MCF 10A (cell line): ENCODE measurements at places on chromosomes 3 and 15.

GRCh38 chr3:36893137-36893557 is 51.7 kb downstream of the TRANK1 start:
- H3K4me3 ChIP-seq = no peak overlapping the region
- DNase-seq = peak; percentile 14
- no peak overlapping the region for H3K27ac ChIP-seq
- peaks cover 10% of the 10 kb centered on the region for H3K36me3 ChIP-seq

- no peak for DNase-seq
- peaks cover 53% of the 10 kb centered on the region for H3K36me3 ChIP-seq
- H3K27ac ChIP-seq = no peak overlapping the region
- H3K4me3 ChIP-seq = no peak overlapping the region
- H3K4me1 ChIP-seq = no peaks in the 10 kb centered on the region
These were observed 10.7 kb downstream of the MTHFS start for GRCh38 chr15:79886124-79886523.

DNA sequence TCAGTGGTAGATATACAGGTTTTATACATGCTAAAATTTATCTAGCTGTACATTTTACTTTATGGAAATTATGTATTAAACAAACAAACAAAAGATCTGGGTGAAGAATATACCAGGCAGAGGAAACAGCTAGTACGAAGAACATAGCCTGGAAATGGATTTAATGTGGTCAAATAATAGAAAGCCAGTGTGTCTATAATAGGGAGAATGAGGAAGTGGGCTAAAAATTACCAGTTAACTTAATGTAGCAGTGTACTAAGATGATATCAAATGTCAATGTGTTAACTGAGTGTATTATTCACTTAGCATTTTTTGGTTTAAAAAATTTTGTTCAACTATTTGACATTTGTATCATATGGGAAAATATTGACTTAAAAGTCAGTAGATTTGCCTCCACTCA is 22.8 kb upstream of the SLC15A2 start:
- DNase-seq = no peak
- H3K27ac ChIP-seq = no peak overlapping the region
- H3K27me3 ChIP-seq = no peaks in the 10 kb centered on the region
- H3K4me3 ChIP-seq = no peak overlapping the region
- H3K4me1 ChIP-seq = no peaks in the 10 kb centered on the region
- no peaks in the 10 kb centered on the region for H3K36me3 ChIP-seq

DNA sequence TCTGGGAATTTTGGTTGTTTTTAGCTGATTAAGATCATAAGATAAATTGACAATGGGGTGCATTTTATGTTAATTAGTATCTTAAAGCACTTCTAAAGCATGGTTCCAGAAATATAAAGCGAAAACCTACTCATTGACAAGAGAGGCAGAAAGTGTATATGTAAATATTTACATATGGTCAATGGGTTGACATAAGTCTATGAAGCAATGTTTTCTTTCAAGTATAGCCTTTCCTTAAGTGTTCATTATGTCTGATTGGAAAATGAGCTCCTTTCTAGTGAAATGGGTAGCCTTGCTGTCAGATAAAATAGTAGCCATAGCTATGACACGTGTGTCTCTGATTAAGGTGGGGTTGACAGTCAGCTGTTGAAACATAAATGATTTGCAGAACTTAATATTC is 365.2 kb upstream of the AGTR1 start:
- H3K27me3 ChIP-seq = peaks cover 53% of the 10 kb centered on the region
- H3K27ac ChIP-seq = no peak overlapping the region
- H3K4me1 ChIP-seq = peaks cover 4% of the 10 kb centered on the region
- H3K36me3 ChIP-seq = no peaks in the 10 kb centered on the region
- DNase-seq = no peak
- H3K4me3 ChIP-seq = no peak overlapping the region

DNA sequence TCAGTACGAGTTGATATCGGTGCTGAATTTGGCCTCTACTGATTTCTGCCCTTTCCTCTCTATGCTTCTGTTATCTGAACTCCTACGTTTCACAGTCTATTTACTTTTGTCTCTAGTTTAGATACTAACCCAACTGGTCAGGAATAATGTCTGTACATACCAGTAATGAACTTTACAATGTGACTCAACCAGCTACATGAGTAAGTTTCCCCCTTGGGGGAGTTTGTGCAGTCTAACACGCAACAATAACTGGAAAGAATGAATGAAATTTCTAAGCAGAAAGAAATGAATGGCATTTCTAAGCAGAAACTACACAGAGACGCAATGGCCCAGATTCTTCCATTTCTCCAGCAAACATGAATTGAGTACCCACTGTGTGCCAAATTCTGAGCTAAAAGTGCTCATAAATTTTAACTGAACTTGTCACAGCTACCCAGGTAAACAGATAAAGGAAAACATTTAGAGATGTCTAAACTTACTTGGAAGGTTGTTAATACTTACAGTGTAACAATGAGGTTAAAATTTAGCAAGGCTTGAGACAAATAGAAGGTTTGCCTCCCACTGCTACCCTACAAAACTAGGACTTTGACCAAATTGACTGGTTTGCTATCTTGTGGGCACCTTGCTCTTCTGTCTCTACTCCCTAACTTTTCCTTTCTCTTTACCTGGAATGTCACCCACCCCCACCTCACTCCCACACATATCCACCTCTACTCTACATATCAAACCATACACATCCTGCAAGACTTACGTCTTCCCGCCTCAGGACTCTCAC is 11.6 kb downstream of the UPK1B start:
- H3K27ac ChIP-seq = peak overlapping the region; percentile 24
- H3K36me3 ChIP-seq = no peaks in the 10 kb centered on the region
- no peak overlapping the region for H3K4me3 ChIP-seq

DNA sequence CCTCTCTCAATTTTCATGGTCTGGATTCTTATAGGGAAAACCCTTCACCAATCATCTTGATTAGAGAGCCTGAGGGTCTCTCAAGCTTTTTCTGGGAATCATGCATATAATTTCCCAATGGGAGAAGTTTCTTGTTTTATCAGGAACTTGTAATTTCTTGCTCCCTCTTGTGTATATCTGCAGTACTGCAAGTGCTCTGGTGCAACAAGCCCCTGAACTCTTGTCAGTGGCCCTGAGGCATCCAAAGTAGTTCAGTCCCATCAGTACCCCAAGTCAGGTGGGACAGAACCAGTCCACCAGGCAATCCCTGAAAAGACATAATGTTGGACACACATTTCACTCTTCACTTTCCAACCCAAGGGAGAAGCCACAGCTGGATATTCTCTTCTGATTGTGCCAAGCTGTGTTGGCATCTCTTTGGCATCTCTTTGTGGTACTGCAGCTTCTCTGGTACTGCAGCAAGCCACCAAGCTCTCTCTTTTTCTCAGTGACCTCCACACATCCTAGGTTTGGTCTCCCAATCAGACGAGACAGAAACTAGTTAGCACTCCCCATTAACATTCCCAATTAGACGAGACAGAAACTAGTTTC is 214.5 kb downstream of the ZIC4 start:
- peaks cover 48% of the 10 kb centered on the region for H3K27me3 ChIP-seq
- no peak overlapping the region for H3K4me3 ChIP-seq
- DNase-seq = peak; percentile 61
- H3K4me1 ChIP-seq = no peaks in the 10 kb centered on the region

DNA sequence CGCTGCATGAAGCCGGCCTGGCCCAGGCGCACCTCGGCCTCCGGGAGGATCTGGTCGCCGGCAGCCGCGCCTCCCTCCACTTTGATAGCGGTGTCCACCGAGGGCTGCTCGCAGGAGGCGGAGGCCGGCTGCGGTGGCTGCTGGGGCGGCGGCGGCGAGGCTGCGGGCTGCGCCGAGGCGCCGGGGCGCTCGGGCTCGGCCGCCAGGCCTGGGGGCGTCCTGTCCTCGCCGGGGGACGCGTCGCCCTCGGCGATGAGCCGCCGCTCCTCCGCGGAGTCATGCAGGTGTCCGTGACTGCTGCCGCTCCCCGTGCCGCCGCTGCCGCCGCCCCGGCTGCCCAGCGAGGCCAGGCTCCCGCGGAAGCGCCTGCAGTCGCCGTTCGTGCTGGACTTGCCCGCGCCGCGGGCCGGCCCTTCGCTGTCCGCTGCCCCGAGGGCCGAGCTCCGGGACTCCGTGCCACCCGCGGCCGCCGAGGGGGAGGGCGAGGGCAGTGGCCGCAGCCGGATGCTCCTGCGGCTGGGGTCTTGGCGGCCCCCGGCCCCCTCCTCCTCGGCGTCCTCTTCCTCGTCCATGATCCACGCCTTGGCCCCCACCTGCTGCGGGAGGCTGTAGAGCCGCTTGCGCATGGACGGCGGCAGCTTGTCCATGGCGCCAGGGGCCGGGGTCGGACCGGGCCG is 996 bp downstream of the HCN4 start:
- no peaks in the 10 kb centered on the region for H3K4me1 ChIP-seq
- H3K27me3 ChIP-seq = peaks cover 83% of the 10 kb centered on the region
- H3K36me3 ChIP-seq = no peaks in the 10 kb centered on the region
- DNase-seq = no peak

DNA sequence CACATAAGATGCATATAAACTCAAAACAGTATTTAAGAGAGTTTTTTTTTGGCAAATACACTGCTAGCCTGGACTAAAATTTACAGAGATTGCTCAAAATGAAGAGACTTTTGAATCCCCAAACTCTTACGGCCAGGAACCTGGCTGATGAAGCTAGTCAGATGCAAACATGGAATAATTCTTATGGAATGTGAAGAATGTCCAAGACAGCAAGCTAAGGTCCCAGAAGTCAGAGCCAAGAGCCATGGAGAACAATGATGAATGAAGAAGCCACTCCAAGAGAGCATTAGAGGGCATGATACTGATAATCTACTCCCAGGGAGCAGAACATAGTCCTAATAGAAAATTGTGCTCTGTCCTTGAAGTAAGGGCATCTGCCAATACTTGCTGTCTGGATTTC is 705.5 kb downstream of the DIPK2A start:
- no peaks in the 10 kb centered on the region for H3K36me3 ChIP-seq
- peaks cover 6% of the 10 kb centered on the region for H3K4me1 ChIP-seq
- DNase-seq = no peak
- no peak overlapping the region for H3K4me3 ChIP-seq
- H3K27ac ChIP-seq = no peak overlapping the region

DNA sequence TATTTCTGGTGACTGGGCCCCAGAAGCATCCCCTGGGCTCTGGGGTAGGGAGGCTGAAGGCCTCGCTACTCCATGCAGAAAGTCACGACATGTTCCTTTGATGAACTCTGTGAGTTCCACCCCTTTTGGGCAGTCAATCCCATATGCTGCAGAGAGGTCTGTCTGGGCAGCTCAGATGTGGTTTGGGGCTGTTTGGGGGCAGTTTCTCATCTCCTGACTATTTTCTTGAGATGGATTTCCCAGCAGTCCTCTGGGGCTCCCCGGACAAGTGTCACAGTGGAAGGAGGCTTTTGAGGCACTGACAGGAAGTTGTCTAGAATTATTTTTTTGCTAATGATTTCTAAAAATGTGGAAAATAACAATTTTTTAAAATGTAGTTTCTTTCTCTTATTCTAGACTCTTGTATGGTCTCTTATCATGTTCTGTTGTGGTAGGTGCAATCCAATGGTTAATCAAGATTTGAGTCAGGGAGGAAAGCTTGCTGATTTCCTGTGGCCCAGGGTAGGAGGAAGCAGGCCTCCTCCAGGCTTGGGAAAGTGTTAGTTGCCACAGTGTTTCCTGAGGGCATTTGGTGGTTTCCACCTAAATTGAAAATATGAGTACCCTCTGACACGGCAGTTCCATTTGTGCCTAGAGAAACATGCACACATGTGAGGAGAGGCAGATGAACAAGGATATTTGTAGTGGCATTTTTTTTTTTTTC is 19.9 kb upstream of the TATDN2 start:
- no peak overlapping the region for H3K27ac ChIP-seq
- H3K4me1 ChIP-seq = peaks cover 8% of the 10 kb centered on the region
- H3K36me3 ChIP-seq = peaks cover 12% of the 10 kb centered on the region
- peak; percentile 28 for DNase-seq

DNA sequence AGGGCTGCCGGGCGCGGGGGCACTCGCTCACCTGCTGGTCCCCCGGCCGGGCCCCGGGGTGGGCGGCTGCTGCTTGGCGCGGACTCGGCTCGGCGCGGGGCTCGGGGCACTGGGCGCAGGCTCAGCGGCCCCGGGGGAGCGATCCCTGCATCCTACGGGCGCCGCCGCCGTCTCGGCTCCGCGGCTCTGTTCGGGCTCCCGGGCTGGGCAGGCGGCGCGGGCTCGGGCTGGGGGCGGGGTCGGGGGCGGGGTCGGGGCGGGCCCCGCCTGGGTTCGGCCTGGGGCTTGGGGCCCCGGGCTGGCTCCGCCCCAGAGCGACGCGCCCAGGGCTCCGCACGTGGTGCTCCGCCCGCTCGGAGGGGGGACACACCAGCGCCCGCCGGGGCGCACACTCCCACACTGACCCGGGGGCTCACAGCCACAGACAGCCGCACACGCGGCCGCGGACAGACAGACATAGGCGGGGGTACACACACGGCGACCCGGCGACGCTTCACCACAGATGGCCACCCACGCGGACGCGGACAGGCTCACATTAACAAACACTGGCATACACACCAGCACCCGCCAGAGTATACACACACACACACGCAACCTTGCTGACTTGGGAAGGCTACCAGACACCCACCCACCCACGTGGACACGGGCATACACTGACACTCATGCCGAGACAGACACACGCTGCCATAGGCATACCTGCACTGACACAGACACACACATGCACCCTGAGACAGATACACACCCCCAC is at the start of gene SCN5A:
Gene SCN5A (minus strand): TSS at position 188 of the 748 bp plus-strand sequence. CDS start 16,380 bp downstream, outside the sequence.
- H3K4me3 ChIP-seq = peak within 1 kb of the TSS; percentile 47
- no peaks in the 10 kb centered on the region for H3K27me3 ChIP-seq
- no peaks in the 10 kb centered on the region for H3K36me3 ChIP-seq
- peak; percentile 30 for DNase-seq
- H3K27ac ChIP-seq = no peak within 1 kb of the TSS

DNA sequence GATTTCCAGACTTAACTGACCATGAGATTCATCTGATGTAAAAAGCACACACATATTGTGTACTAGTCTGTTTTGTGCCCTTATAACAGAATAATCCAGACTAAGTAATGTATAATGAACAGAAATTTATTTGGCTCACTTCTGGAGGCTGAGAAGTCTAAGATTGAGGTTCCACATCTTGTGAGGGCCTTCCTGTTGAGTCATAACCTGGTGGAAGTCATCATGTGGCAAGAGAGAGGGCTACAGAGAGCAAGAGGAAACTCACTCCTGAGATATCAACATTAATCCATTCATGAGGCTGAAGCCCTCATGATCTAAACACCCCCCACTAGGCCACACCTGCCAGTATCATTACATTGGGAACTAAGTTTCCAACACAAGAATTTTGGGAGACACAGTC is 977.6 kb downstream of the MCTP2 start:
- no peaks in the 10 kb centered on the region for H3K36me3 ChIP-seq
- no peak for DNase-seq
- H3K27me3 ChIP-seq = no peaks in the 10 kb centered on the region
- H3K4me3 ChIP-seq = no peak overlapping the region
- H3K27ac ChIP-seq = no peak overlapping the region
- no peaks in the 10 kb centered on the region for H3K4me1 ChIP-seq

- H3K4me1 ChIP-seq = peaks cover 54% of the 10 kb centered on the region
- peaks cover 6% of the 10 kb centered on the region for H3K36me3 ChIP-seq
- no peak overlapping the region for H3K4me3 ChIP-seq
- H3K27me3 ChIP-seq = no peaks in the 10 kb centered on the region
These were observed 505.2 kb downstream of the SHQ1 start for GRCh38 chr3:72343078-72343477.

- H3K4me3 ChIP-seq = peak within 1 kb of the TSS; percentile 69
- H3K4me1 ChIP-seq = no peaks in the 10 kb centered on the region
- H3K36me3 ChIP-seq = no peaks in the 10 kb centered on the region
- no peak for DNase-seq
These were observed at the start of gene RGMA for GRCh38 chr15:93088981-93089726. Gene RGMA, minus strand, starts transcription at chr15:93089211. Its CDS starts 279 bp downstream, at chr15:93088932.

GRCh38 chr15:93223803-93224202 is 134.8 kb upstream of the RGMA start:
- H3K27me3 ChIP-seq = no peaks in the 10 kb centered on the region
- H3K36me3 ChIP-seq = no peaks in the 10 kb centered on the region
- no peak for DNase-seq
- H3K27ac ChIP-seq = no peak overlapping the region
- H3K4me1 ChIP-seq = no peaks in the 10 kb centered on the region
- no peak overlapping the region for H3K4me3 ChIP-seq
